ENCODE measurements at places on chromosomes 7 and 10.
A peak's percentile ranks its signal among the peaks of the same experiment; 100 is the strongest.

- no peak for DNase-seq
Measured at GRCh38 chr10:17872191-17873091, 63.3 kb downstream of the MRC1 start.

- DNase-seq, result peak; percentile 18
Measured at GRCh38 chr7:44395067-44395466, 69.7 kb upstream of the CAMK2B start.

DNA sequence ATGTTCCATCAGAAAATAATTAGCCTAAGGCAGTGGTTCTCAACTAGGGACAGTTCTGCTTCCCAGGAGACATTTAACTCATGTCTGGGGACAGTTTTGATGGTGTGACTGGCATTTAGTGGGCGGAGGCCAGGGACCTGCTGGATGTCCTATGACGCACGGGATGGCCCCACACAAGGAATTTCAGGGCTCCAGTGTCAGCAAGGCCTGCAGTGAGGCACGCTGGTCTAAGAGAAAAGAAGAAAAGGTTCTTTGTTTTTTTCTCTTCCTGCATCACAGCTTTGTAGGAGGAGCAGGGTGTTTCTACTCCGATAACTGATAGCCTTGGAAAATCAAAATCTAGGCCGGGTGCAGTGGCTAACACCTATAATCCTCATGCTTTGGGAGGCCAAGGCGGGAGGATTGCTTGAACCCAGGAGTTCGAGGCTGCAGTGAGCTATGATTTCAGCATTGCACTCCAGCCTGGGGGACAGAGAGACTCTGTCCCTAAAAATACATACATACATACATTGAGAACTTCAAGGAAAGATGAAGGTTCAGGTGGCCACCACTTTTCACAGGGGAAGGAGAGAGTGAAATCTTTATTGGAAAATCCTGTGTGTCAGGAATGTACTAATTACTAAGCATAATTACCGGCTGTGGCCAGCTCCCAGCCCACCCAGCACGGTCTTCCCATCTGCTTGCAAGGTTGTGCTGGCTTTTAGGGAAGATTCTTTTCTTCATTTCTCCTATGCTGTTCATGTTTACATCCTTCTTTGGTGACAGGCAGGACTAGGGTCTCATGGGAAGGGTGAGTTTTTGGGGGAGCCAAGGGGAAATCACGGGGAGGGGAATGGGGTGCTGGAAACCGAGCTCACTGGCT, 150.4 kb downstream of the ACTR3B start:
- DNase-seq, result no peak

DNA sequence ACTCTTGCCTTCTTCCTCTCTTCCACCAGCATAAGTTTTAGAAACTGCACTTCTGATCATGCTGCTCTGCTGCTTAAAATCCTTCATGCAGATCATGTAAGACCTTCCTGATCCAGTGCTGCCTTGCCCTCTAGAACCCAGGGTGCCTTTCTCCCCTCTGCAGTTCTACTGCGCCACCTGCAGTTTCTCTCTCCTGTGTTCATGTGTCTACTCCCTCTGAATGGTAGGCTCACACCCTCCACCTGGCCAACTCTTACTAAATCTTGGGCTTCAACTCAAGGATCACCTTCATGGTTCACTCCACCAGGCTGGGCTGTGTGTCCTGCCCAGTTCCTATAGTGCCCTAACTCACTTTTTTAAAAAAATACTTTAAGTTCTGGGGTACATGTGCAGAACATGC, 174.6 kb upstream of the ITGB1 start:
- DNase-seq, result no peak

DNA sequence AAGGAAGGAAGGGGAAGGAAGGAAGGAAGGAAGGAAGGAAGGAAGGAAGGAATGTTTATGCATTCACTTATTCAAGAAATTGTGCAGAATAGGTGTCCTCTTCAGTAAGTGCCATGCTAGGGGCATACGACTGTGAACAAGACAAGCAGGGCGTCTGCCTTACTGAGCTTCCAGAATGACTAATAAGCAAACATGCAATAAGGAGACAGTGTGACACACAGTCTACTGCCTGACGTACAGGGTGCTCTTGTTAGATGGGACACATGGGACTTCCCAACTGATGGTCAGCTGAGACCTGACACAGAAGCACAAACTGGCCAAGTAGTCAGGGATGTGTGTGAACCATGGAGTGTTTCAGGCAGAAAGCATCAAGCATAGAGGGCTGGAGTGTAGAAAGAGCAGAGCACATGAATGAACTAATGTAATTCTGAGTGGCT, 18.2 kb downstream of the DNAJC12 start:
- DNase-seq, result no peak

- no peak for DNase-seq
Measured at GRCh38 chr10:48193556-48193955, 80.9 kb downstream of the FRMPD2 start.

GRCh38 chr10:56622335-56622973, 261.4 kb upstream of the ZWINT start:
- no peak for DNase-seq

DNA sequence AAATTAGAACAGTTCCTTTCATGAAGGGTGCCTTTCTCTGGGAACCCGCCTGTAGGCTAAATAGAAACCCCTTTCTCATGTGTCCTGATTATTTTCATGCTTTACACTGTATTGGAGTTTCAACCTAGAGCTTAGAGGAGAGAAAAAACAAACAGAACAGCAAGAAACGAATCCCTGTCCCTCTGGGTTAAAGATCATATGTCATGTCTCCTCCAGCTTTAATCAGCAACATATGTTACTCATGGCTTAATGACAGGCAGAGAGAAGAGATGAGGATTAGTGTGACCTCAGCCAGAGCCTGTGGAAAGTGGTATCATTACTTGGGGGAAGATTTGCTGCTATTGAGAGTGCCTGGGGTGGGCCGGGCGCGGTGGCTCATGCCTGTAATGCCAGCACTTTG, 32.1 kb downstream of the CRCP start:
- no peak for DNase-seq

GRCh38 chr7:25105911-25106310, 19.1 kb downstream of the CYCS start:
- no peak for DNase-seq

GRCh38 chr7:15692501-15693020, 6.1 kb upstream of the MEOX2 start:
- no peak for DNase-seq

DNA sequence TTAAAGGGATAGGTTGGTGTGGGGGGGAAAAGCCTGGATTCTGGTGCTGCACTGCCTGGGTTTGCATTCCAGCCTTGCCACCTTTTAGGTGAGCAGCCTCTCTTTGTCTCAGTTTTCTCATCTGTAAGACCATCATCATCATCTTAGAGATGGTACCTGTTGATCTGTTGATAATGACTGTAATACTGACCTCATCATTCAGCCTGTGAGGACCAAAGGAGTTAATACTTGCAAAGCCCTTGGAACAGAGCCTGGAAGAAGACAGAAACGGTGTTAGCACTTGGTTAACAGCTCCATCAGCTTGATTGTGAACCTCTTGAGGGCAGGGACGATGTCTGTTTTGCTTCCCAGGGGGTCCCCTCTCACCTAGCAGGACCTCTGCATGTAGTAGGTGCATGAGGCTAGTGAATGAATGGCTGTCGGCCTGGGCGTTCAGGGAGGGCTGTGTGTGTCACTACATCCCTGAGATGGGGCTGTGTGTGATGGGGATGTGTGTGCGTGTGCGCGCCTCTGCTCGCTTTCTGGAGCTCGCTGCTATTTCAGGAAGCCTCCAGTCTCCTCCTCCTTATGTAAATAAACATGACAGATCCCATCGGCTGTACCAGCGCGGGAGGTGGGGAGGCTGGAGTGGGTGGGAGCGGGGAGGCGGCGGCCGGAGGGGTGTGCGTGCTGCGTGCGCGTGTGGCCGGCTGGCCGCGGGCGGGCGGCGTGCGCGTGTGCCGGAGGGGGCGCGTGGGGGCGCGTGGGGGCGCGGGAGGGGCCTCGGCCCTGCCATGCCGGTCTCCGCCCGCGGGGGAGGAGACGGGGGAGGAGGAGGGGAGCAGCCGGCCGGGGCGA, 61.2 kb downstream of the NEURL1 start:
- DNase-seq, result no peak

GRCh38 chr10:74556072-74556705, 270.2 kb upstream of the KAT6B start:
- no peak for DNase-seq

- no peak for DNase-seq
Measured at GRCh38 chr10:72328045-72328828, 26.5 kb downstream of the DNAJB12 start.

- DNase-seq, result no peak
Measured at GRCh38 chr10:125983161-125983560, 86.8 kb downstream of the FANK1 start.

- DNase-seq, result no peak
Measured at GRCh38 chr7:5646846-5647245, 134.6 kb downstream of the RNF216 start.

GRCh38 chr7:20529260-20529659, 86.2 kb upstream of the ABCB5 start:
- no peak for DNase-seq

- DNase-seq, result no peak
Measured at GRCh38 chr10:46285300-46285699, 1.5 kb upstream of the ANTXRL start.

DNA sequence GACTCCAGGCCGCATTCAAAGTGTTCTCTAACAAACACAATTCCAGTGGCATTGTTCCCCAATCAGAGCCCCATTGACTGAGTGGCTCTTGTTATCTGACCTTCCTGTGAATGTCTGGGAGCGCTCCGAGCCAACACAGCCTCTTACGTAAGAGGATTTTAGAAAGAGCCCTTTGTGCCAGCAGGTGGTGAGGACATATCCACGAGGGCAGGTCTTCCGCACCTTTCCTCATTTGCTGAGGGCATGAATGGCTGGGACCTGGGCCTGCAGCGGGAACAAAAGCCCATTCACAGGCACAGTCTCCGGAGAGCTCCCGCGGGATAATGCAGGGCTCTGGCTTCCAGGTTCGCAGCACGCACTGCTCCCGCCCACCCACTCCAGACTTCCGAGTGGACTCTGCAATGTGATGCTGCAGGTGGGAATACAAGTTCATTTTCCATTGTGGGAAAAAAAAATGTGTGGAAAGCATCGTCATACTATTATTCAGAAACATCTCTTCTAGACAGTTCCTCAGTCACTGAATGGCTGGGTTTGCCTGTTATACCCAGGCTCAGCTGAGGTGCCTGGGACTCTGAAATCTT, 295.0 kb upstream of the IGFBP3 start:
- DNase-seq, result no peak

- no peak for DNase-seq
Measured at GRCh38 chr7:27603813-27604212, 58.9 kb downstream of the HIBADH start.

DNA sequence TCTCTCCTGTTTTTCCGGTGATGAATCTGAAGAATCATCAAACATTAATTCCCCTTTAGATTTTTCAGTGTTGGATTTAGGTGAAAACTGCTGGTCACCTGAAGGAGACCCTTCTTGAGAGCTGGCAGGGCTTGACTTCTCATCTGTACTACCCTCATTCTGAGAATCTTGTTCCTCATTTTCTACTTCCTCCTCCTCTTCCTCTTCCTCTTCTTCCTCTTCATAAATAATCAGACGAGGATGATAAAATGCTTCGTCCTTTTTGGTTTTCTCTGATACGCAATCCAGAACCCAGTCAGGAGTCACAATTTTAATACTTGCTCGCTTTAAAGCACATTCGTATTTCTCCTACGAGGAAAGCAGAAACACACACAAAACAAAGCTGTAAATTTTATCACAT, 26.9 kb downstream of the PAXIP1 start:
- no peak for DNase-seq

GRCh38 chr7:824081-824480, 8.2 kb upstream of the SUN1 start:
- no peak for DNase-seq

GRCh38 chr7:73718438-73718881, 1.0 kb downstream of the STX1A start:
- no peak for DNase-seq

- no peak for DNase-seq
Measured at GRCh38 chr7:36441344-36442022, 51.8 kb downstream of the ANLN start.

DNA sequence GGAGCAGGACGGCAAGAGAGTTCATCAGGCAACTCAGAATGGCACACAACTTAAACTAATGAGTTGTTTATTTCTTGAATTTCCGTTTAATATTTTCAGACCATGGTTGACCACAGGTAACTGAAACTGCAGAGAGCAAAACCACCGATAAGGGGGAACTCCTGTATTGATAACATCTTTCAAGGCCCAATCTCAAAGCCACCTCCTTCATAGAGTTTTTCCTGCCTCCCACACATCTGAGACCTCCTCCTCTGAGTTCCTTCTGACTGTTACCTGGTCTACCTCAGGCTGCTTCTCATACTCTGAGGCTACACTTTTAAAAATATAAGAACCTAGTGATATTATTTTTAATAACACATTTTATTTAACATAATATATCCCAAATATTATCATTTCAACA, 341.5 kb upstream of the NPVF start:
- no peak for DNase-seq

DNA sequence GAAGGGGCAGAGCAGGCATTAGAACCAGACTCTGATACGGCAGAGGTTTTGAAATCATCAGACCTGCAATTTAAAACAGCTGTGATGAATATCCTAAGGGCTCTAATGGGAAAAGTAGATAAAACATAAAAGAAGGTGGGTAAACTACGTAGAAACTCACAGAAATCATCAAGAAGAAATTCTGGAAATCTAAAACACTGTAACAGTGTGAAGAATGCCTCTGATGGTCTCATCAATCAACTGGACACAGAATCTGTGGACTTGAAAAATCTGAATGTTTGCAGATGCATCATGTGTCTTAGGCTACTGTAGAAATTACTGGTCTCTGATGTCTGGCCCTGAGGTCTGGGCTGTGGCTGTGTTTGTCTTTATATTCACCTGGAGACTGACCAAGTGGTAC, 173.0 kb upstream of the NPS start:
- DNase-seq, result no peak

GRCh38 chr10:100907175-100907574, 5.6 kb upstream of the SLF2 start:
- DNase-seq, result no peak

DNA sequence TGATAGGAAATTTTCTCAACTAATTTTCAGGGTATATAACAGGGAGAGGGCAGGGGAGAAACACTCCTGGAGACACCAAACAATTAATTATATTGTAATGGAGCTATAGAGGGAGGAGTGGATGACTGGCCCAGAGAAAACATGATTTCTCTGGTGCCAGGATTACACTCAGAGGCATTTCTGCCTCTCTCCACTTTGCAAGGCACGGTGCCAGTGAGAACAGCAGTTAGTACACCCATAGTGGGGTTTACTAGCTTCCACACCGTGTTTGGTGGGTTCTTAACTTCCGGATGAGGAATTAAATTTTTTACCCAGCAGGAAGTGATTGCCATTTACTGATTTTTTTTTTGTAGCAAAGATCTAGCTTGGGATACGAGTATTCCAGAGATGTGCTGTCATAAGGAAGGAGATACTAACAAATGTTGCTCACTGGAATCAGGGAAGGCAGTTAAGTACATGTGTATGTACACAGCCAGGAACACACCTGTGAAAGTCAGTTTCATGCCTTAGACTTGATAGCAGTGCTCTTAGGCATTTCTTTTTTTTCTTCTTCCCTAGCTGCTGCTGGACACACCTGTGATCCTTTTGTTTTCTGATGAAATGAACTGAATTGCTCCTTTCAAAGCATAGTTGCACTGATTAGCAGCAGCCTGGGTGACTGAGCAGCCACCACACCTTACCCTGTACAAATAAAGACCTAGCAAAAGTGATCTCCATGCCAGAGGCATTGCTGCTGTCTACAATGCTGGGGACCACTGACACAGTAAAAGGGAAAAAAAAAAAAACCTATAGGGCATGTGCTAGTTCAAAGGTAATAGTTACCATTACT, 58.1 kb downstream of the POLL start:
- DNase-seq, result no peak

GRCh38 chr7:153432063-153432462, 620.1 kb upstream of the DPP6 start:
- no peak for DNase-seq

- DNase-seq, result no peak
Measured at GRCh38 chr10:34528320-34528719, 286.8 kb downstream of the PARD3 start.
